Esophagus muscularis mucosa (tissue), 4 donors: ENCODE measurements at places on chromosomes 2 and 18. TPM values are rescaled to one million over a fixed set of nuclear protein-coding genes. Genes with fewer than 3 reads are reported as not detected.

GRCh38 chr2:176079831-176080539, 3.8 kb downstream of the EVX2 start:
- no peak for DNase-seq

- no peak for DNase-seq
Measured at GRCh38 chr2:46852598-46852997, 63.0 kb downstream of the MCFD2 start.

DNA sequence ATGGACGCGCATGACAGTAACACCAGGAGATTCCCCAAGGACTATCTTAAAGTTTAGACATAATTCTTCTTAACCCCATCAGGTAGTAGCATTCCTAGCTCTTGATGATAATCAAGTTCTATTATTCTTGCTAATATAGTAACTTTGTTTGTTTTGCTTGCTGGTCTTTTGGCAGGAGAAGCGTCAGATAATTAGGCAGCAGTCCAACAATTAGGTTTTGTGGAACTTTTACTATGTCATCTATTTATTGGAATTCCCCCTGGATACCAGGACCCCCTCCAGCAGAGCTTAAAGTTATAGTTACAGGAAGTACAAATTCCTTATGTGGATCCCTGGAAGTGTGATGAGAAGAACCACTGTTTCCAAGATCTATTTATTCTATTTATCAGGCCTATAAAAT, 1138.0 kb upstream of the FAM98A start:
- no peak for DNase-seq

DNA sequence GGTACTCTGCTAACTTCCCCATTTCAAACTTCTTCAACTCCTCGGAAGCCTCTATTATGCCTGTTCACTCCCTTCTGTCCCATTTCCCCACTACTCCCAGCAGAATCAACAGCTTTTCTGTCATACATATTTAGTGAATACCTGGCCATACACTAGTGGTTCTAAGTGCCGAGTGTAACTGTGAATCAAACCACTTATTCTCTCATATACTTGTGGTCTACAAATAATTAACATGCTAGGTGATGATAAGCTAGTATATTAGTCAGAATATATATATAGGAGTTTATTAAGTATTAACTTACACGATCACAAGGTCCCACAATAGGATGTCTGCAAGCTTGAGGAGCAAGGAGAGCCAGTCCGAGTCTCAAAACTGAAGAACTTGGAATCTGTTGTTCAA, 150.7 kb downstream of the CCDC102B start:
- no peak for DNase-seq

GRCh38 chr2:127181851-127182250, 38.2 kb downstream of the CYP27C1 start:
- no peak for DNase-seq

DNA sequence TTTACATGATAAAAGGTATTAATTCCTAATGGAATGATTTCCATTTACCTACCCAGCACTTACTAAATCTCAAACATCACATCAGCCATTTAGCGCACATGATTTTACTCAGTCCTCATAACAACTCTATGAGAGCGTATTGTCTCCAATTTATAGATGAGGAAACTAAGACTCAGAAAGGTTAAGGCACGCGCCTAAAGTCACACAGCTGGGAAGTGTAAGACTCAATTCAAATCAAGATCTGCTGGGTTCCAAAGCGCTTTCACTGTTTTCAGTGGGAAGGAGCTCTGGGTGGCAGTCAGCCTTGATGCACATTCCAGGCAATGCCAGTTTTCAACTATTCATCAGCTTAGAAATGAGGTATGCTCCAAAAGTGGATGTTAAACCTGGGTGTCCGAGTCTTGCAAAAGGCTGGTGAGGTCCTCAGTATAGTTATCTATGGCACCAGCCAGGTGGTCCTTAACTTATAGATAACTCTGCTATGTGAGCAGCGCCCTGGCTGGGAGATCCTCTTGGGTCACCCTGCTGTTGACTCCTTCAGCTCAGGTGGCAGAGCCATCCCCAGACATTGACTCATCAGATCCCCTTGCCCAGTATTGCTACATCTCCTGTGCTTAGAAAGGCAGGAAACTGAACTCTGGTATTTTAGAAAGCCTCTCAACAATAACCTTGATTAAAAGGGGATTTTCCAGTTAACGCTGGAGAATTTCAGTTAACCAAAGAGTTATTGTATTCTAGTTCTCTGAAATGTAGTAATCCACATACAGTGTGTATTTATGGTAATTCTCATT, 47.1 kb downstream of the SLC4A1AP start:
- DNase-seq, result peak; percentile 53

DNA sequence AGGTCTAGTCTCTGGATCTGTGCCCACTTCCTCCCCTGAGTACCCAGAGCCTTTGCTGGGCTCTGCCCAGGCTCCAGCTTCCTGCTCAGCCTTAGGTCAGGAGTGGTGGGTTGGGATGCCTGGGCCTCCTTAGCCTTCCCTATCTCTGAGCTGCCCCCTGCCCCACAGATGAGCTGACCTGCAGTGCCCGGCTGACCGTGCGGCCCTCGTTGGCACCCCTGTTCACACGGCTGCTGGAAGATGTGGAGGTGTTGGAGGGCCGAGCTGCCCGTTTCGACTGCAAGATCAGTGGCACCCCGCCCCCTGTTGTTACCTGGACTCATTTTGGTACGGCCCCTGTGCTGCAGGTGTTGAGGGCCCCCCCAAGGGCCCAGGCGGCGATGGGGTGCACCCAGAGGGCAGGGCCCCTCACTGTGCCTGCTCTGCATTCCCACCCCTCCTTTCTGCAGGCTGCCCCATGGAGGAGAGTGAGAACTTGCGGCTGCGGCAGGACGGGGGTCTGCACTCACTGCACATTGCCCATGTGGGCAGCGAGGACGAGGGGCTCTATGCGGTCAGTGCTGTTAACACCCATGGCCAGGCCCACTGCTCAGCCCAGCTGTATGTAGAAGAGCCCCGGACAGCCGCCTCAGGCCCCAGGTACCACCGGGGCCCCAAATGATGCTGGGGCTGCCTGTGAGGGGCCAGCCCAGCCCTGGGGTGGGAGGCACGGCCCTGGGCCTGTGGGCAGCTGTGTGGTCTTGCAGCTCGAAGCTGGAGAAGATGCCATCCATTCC, 30.1 kb upstream of the GMPPA start:
- DNase-seq, result no peak

GRCh38 chr2:231820786-231821303, 34.6 kb downstream of the COPS7B start:
- DNase-seq, result peak; percentile 31

DNA sequence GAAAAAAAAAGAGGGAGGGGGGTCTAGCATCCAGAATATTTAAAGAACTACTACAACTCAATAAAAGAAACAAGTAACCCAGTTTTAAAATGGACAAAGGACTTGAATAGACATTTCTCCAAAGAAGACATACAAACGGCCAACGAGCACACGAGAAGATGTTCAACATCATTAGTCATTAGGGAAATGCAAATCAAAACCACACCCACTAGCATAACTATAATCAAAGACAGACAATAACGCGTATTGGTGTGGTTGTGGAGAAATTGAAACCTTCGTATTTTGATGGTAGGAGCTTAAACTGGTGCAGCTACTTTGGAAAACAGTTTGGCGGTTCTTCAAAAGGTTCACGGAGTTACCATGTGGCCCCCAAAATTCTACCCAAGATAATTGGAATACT, 64.3 kb upstream of the CAB39 start:
- no peak for DNase-seq

- no peak for DNase-seq
Measured at GRCh38 chr2:30235008-30235655, 3.8 kb downstream of the LBH start.

- no peak for DNase-seq
Measured at GRCh38 chr2:155839436-155839835, 493.1 kb downstream of the NR4A2 start.

GRCh38 chr18:46810481-46811000, 53.7 kb upstream of the ST8SIA5 start:
- no peak for DNase-seq

- DNase-seq, result no peak
Measured at GRCh38 chr2:239025096-239025801, 177.4 kb downstream of the TWIST2 start.

- DNase-seq, result no peak
Measured at GRCh38 chr2:199434555-199434954, 23.2 kb downstream of the SATB2 start.

DNA sequence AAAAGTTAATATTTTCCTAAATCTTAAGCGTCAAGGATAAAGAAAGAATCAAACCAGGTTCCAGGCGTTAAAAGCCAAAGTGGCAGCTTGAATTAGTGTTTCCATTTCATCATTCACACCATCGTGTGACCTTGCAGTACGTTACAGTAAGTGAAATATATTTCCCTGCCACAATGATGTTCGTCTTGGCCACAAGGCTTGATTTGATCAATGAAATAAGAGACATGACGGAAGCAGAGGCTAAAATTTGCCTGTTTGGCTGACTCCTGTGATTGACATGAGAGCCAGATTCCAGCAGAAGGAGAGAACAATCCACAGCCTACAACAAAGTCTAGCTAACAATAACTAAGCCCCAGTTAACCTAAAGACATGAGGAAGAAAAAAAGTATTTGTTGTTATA, 62.0 kb downstream of the ASXL2 start:
- no peak for DNase-seq

DNA sequence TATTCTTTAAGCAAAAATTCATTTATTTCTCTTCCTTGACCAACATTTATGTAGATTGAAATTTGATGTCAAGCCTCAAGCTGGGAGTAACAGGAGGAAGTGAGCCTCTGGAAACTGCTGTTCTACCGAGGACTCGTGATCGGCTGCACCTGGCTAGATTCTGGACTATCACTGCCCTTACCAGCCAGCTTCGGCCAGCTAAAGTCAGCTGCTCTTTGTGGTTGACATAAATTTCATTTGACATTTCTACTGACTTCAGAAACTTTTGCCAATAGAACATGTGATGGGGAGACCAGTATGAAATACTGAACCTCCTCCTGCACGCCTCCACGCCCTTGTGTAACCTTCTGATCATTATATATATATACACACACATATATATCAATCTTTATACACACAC, 74.2 kb upstream of the RGPD5 start:
- peak; percentile 72 for DNase-seq

- DNase-seq, result no peak
Measured at GRCh38 chr2:169511818-169512217, 2.3 kb downstream of the KLHL41 start.

- no peak for DNase-seq
Measured at GRCh38 chr2:209463226-209463625, 39.4 kb downstream of the MAP2 start.

- DNase-seq, result no peak
Measured at GRCh38 chr2:71389384-71390072, 57.9 kb downstream of the ZNF638 start.

DNA sequence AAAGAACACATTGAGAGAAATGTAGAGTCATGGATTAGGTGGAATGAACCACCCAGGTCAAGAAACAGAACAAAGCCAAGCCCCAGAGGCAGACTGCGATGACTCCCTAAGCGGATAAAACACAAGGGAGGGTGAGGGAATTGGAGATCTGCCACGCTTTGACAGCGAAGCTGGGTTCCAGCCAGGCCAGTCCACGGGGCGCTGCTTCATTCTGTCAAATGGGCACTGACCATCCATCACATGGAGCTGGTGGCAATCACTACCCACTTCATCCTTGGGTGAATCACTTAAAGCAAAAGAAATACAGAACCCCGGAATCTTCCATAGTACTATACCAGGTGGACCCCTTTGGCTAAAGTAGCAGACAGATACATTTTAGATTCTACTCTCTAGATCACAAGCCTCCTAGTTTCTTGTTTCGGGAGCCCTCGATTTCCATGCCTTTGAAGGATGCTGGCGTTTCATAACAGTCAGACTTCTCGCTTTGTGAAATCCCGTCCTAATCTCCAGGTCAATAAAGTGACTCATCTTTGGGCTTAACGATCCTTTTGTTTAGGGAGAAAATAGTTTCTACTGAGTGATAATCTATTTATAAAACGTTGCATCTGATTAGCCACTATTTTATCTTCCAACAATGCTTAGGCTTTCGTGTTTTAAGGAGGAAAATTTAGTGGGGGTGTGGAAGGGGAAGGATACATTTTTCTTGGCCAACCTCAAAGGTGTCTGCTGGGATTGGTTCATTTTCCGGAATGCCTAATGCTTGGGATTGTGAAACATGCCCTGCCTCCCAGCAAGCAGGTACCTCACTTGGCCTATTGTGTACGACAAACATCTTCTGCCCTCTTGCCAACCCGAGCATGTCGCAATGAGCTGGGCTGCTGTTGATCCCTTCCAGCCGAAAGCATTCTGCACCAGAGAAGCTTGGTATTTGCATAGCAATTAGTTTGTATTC, 44.1 kb upstream of the HDAC4 start:
- DNase-seq, result peak; percentile 82

DNA sequence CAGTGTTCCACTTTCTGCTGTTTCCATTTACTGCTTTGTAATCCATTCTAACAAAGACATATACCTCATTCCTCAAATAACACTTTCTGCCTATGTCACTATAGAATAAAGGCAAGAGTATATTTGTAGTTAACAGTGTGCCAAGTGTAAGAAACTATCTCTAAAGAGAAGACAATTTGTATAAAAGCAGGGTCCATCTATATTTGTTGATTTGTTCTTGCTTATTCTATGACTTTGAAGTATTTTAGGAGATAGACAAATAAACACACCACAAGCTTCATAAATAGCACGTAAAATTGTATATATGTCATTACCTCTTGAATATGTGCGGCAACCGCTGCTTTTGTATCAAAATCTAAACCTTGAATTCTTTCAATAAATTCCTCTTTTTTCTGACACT, 56.0 kb downstream of the CCDC88A start:
- no peak for DNase-seq

DNA sequence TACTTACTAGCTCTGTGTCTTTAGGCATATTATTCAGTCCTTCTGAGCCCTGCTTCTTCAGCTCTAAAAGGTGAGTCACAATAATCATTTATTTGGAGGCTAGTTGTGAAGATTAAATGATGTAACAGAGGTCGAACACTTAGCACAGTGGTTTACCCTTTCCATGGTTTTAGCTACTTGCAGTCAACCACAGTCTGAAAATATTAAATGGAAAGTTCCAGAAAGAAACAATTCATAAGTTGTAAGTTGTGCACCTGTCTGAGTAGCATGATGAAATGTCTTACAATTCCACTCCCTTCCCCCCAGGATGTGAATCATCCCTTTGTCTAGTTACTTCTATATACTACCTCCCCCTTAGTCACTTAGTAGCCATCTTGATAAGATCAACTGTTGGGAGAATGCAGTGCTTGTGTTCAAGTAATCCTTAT, 217.6 kb upstream of the THUMPD2 start:
- no peak for DNase-seq

- DNase-seq, result peak; percentile 95
Measured at GRCh38 chr2:218292048-218293014, at the start of gene TMBIM1. Gene TMBIM1, minus strand, starts transcription at chr2:218292503. Its CDS starts 10,362 bp downstream, at chr2:218282141.

EVX2 gene
- total RNA-seq, result 0.11 TPM

PROM2 gene
- 1.4 TPM for total RNA-seq

ARHGAP28 gene
- total RNA-seq, result 1.7 TPM

PAPOLG gene
- 12.9 TPM for total RNA-seq

ASAP2 gene
- 18.7 TPM for total RNA-seq

C2orf15 gene
- not detected for total RNA-seq

MARCHF4 gene
- total RNA-seq, result not detected

DIPK1C gene
- total RNA-seq, result 0.50 TPM

CACNB4 gene
- 2.1 TPM for total RNA-seq

CAPN14 gene
- not detected for total RNA-seq
